Osteocyte (in vitro differentiated cells): ENCODE measurements at places on chromosomes 4 and X.

GRCh38 chr4:41935652-41936021 lies 408 bp downstream of the TMEM33 start:
- DNase-seq, result no peak

- no peak for DNase-seq
These were observed 44.0 kb upstream of the SCD5 start for GRCh38 chr4:82842593-82842992.

GRCh38 chrX:36581030-36581429 lies 427.1 kb upstream of the FAM47C start:
- DNase-seq, result no peak

- DNase-seq, result no peak
These were observed 14.1 kb downstream of the HTRA3 start for GRCh38 chr4:8283631-8284121.

GRCh38 chrX:7127056-7127455 lies 20.5 kb upstream of the STS start:
- DNase-seq, result no peak

DNA sequence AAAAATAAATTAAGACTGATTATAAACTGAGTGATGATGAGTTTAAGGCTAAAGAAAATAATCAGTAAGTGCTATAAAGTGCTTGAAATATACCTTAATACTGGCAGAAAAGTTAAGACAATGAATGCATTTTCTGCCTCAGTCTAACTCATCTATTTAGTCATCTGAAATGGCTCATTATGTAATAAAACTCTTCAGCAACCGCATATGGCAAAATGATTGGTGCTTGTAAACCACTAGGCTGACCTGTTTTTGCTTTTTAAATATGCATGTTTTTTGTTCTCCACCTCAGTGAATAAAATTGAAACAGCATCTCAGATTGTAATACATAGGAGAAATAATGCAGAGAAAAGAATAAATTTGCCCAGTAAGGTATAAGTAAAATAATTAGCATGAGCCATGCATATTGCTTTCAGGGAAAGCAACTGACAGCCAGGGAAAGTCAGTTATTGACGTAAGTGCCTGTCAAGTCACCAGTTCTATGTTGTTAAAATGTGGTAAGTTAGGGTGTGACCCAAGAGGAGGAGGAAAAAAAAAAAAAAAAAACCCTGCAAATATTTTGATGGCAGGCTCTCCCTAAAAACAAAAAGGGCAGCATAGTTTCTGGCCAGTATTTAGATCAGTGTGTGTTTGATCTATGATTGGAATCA lies 167.5 kb downstream of the PALLD start:
- DNase-seq, result no peak

DNA sequence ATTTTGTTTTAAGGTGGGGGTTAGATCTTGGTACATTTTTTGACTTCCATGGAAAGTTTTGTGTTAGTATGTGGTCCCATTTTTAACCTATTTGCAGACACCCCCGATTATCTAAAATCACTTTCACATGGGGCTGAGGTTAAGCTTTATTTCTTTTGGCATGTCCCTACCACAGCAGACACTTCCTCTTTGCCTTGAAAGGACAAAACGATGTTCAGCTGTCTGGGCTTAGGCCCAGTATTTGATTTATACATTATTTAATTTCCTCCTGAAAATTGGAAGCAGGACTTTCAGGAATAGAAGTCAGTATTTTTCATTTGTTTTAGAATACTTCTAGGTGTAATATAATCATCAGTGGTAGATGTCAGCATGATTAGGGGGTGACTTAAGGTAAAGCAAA lies 112.4 kb upstream of the SPRY1 start:
- DNase-seq, result no peak

DNA sequence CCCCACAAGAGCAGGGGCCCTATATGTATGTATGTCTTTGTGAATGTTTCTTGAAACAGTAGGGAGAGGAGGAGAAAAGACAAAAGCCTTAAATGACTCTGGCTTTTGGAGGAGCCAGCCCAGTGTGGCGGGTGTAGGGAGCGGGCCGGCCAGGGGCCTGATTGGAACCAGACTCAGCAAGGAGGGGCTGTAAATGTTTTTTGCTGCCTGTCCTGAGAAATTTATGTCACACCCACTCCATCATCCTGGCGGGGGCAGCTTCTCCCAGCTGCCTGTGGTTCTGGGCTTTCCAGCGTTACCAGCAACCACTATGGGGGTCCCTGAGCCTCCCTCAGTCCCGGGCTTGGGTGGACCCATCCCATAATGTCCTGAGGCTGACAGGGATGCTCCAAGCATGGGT lies 130.8 kb downstream of the PJA1 start:
- peak; percentile 49 for DNase-seq

DNA sequence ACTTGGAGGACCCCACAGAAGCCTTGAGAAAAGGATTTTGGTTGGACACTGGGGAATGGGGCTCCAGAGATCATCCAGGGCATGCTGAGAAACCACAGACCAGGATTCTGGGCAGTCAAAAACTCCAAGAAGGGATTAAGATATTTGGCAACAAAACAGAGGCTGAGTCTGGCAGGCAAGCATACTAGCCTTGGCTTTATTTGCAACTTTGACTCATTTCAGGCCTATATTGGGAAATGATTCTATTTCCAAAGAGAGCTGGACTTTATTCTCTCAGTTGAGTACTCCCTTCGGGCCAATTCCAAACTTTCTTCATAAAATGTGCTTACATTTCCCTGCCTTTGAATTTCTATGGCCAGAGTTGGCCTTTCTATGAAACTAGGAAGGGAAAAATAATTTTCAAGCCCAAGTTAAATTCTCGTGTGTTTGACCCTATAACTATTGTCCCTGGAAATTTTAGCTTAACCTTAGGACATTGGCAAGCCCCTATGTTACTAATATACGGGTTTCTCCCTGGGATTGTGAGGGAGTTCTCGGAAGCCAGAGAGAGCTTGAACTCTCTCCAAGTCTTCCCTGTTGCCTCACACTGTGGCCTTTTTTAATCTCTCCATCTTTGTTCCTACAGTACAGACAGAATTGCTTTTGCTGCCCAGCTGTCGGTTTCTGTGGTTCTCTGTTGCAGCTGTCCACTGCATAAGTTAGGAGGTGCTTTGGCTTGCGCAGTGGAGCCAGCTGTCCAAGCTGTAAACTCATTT lies 112.6 kb upstream of the FAM9A start:
- DNase-seq, result no peak

GRCh38 chr4:40283968-40284367 lies 51.2 kb upstream of the CHRNA9 start:
- DNase-seq, result no peak

DNA sequence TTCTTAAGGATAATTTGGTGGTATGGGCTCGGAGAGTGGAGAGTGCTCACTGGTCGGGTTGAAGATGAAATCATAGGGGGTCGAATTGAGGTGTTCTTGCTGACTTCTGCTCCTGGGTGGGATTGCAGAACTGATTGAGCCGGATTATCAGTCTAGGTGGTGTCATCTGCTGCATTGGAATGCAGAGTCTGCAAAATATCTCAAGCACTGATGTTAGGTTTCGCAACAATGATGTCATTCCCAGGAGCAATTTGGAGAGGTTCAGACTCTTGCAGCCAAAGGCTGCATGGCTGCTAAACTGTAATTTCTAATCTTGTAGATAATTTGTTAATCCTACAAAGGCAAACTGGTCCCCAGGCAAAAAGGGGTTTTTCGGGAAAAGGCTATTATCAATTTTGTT lies 67.7 kb downstream of the RHOH start:
- DNase-seq, result no peak

- DNase-seq, result no peak
These were observed 29.9 kb downstream of the RNF175 start for GRCh38 chr4:153729895-153730294.

GRCh38 chr4:19380600-19380999 lies 871.1 kb upstream of the SLIT2 start:
- DNase-seq, result no peak

- no peak for DNase-seq
These were observed 40.3 kb downstream of the POLR2B start for GRCh38 chr4:57018980-57019379.

GRCh38 chr4:158202481-158202880 lies 7.8 kb upstream of the TMEM144 start:
- no peak for DNase-seq

DNA sequence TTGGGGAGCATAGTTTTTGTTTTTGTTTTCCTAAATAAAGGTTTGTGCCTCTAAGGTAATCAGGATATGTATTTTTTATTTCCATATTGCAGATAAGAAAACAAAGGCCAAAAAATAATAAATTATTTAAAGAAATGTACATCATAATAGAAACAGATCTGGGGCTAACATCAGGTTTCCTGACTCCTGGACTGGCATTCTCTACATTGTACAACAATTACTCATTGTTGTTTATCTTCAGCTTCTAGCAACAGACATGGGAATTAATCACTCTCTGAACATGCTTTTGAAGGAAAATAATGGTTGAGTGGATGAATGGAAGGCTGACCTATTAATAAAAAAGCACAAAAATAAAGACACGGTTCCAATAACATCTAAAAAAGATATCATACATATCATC lies 146.2 kb downstream of the KCNIP4 start:
- DNase-seq, result no peak

DNA sequence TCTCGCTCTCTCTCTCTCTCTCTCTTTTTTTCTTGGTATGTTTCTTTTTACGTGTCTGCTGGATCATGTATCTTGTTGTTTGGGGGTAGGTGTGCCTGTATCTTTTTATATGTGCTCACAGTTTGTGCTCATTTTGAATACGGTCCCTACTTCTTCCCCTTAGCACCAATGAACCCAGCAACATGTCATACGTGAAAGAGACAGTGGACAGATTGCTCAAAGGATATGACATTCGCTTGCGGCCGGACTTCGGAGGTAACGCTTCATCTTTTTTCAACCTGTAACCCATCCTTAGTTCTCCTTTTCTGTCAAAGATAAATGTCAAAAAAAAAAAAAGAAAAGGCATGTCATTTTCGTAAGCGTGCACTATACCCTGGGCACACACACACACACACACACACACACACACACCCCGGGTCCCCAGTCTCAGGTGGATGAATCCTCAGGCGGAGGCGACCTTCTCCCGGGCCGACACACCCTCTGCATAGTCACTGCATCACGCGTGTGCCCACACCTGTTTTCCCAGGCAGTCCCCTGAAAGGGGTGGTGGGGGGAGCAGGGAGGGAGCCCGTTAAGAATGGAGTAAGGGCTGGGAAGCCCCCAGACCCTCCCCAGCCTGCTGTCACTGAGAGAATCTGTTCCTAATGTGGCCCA lies 511 bp downstream of the GABRB1 start:
- DNase-seq, result no peak

GRCh38 chr4:6532658-6533057 lies 42.3 kb upstream of the MAN2B2 start:
- DNase-seq, result no peak

- DNase-seq, result no peak
These were observed 30.2 kb upstream of the PLCXD1 start for GRCh38 chrX:250965-251364.

GRCh38 chr4:53929955-53930798 lies 134.2 kb downstream of the CHIC2 start:
- peak; percentile 88 for DNase-seq

DNA sequence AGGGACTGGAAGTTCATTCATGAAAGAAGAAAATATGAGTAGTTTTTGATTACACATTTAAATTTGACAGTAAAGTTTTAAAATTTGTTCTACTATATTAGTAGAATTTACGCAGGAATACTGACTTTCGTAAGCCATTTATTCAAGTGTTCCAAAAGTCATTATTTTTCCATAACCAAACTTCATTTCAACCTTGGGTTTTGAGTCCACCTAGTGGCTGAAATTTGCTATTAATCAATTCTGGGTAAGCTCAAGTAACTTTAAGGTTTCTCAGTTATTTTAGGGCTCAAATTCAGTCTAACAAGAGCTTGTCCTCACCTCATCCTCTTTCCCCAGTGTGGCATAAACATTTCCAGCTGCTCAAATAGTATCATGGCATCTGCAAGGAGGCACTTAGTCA lies 175.4 kb downstream of the SH3BGRL start:
- DNase-seq, result no peak

DNA sequence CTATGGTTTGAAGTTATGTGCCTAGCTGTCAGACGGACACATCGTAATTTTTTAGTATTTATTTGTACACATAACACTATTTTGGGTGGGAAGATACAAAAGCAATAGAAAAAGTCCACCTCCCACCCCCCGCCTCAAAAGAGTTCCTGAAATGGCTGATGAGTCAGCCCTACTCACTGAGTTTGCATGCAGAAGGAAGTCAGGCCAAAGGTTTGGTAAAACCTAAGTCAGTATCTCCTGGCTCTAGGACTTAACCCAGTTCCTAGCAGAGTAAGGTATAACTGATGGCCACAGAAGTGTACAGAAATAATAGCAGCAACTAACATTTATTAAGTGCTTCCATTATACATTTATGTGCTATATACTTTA lies 2.9 kb upstream of the KLHL2 start:
- no peak for DNase-seq

- DNase-seq, result no peak
These were observed 85.2 kb upstream of the SLIT2 start for GRCh38 chr4:20166544-20166943.

- no peak for DNase-seq
These were observed 34.8 kb downstream of the KLHL5 start for GRCh38 chr4:39096847-39097246.

DNA sequence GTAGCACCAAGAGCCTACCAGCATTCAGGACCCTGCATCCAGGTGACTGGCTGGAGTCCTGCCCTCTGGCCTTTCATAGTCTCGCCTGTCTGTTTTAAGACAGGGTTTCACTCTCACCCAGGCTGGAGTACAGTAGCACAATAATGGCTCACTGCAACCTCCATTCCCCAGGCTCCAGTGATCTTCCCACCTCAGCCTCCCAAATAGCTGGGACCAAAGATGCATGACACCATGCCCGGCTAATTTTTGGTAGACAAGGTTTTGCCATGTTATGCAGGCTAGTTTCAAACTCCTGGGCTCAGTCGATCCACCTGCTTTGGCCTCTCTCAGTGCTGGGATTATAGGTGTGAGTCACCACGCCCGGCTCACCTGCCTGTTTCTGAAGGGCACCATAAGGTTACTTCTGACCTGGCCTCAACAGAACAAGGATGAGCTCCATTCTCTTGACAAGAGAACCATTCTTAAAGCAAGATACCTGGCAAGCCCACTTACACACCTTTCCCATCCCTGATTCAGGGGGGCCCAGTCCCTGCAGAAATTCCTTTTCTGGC lies 6.7 kb downstream of the RPS4X start:
- peak; percentile 46 for DNase-seq

DNA sequence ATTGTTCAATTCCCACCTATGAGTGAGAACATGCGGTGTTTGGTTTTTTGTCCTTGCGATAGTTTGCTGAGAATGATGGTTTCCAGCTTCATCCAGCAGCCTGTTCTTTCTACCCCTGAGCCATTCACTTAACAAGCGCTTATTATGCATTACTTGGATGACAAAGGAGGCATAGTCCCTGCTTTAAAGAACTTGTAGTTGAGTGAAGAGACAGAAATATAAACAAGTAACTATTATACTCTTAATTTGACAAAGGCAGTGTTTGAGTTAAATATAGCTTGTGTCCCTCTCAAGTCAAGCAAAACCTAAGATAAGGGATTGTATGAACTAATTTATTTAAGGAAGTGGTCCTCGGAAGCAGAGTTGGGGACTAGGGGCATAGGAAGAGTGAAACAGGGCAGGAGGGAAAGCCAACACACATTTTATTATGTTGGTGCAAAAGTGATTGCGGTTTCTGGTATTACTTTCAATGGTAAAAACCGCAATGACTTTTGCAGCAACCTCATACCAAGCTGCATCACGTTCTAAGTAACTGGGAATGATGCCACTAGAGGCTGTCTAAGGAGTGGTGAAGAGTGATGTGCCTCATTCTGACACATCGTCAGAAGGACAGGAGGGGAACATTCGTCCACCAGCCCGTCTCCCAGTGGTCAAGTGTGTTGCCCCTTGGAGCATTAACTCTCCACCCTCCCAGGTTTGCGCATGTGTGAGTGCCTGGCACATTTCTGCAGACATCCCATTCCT lies 41.8 kb downstream of the QDPR start:
- DNase-seq, result no peak

GRCh38 chrX:147897117-147897516 lies 14.6 kb upstream of the FMR1 start:
- DNase-seq, result no peak
